ENCODE measurements at places on chromosomes 11 and 22. TPM values are rescaled to one million over a fixed set of nuclear protein-coding genes. Genes with fewer than 3 reads are reported as not detected.
A peak's percentile ranks its signal among the peaks of the same experiment; 100 is the strongest.

GRCh38 chr11:75562836-75563484, 907 bp downstream of the SERPINH1 start:
- DNase-seq = peak; percentile 87

DNA sequence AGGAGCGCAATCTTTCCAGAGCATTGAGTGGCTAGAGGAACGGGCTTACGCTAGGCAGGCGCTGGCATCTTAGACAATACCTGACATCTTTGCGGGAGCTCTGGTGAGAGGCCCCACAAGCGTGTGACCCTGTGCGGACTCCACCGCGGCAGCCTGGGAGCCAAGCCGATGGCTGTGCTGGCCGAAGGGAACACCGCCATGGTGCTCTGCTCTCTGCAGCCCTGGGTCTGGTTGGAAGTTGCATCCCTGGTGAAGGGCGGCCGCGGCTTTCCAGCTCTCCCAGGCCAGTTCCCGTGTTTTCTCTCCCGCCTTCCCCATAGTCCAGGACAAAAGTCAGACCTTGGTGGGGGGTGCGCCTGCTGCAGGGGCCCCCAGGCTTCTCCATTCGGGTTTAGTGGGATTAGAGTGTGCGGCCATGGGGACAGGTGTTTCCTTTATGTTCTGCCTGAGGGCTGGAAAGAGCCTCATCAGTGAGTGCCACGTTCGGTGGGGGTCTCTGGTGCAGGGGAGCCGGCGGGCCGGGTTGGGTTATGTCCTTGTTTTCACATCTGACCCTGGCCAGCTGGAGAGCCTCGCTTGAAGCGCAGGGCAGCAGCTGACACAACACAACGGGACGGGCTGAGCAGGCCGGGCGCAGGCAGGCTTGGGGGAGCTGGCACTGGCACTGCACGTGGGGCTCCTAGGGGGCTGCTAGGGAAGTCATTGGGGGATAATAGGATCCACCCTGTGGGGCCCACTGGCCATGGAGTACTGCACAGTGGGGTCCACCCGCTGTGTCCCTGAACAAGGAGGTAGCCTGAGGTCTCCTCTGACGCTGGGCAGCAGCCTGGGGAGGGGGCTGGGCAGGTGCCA, 94.8 kb downstream of the KCNQ1 start:
- peak; percentile 56 for DNase-seq

GRCh38 chr11:108927791-108928545, 263.1 kb downstream of the DDX10 start:
- no peak for DNase-seq

DNA sequence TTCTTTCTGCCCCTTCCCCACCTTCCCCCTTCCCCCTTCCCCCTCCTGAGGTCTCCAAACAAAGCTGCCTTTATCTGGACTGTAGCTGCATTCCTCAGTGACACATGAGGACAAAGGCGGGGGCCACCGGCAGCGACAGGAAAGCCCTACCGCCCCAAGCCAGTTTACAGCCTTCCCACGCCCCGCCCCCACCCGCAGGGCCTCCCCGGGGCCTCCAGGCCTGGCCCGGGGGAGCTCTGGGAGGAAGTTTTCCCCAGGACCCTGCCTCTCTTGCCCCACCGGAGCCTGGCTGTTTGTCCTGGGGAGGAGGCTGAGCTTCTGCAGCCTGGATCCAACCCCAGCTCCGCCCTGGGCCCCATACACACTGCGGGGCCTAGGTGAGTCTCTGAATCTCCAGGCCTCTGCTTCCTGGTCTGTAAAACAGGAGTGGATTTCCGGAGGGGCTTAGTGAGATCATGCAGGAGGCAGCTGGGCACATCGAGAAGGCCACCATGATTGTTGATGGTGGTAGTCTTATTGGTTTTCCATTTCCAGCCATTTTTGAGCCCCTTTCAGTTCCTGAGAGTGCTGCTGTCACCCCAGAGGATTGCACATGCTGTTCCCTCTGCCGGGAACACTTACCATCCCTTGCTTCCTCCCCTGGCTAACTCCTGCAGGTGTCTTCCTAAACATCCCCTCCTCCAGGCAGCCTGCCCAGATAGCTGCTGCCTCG, 130.7 kb downstream of the MN1 start:
- peak; percentile 91 for DNase-seq

- DNase-seq = no peak
These were observed 68.2 kb downstream of the USP35 start for GRCh38 chr11:78256962-78257361.

DNA sequence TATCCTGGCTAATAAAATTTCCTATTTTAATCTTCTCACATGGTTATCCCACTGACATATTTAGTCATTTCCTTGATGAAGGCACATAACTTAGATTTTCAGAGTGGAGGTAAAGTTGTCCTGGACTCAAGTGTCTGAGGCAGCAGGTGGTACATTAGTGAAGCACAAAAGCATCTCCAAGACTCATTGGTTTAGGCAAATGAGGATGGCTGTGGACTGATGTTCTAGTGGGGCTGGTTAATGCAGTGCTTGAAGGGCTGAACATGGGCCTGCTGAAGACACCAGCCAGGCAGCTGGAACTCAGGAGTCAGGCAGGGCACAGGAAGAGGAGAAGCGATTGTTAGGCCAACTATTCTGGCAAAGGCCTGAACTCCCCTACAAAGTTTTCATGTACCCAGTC, 76.3 kb upstream of the SESN3 start:
- DNase-seq = no peak

GRCh38 chr11:112882494-112883381, 78.5 kb upstream of the NCAM1 start:
- DNase-seq = no peak

DNA sequence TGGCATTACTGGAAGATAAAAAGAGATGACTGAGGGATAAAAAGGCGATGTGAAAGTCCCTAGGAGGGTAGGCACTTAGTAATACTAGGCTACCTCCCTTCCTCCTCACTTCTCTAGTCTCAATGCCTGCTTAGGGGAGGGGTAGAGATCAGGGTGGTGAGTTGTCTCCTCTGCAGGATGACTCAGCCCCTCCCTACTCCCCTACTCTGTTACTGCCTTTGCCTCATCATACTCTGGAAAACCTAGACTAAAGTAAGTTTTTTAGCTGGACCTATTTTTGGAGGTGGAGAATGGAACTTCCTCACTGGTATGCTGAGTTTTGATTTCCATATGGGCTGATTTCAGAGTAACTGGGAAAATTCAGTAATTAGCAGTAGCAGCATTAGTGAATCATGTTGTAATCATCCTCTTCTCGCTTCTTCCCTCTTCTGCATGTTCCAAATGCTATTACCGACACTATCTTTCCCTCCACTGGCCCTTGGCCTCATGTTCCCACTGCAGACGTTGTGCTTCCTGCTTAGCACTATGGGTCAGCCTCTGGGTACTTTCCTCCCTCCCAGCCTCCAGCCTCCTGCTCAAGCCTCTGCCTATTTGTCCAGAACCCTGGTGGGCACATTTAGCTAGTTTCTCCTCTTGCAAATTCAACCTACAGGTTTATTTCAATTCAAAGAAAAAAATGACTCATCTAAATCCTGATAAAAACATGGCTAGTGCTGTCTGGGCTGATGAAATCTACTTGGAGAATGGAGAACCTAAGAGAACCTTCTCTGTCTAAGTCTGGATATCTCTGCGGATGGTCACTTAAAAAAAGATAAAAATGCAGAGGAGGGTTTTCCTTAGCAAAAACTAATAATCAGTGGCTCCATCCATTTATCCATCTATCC, 281.7 kb downstream of the ST3GAL4 start:
- DNase-seq = no peak

GRCh38 chr11:64844330-64845128, at the start of gene CDC42BPG:
Gene CDC42BPG (minus strand): TSS chr11:64844653. CDS start chr11:64844569, 84 bp downstream.
- peak; percentile 100 for DNase-seq

GRCh38 chr11:32325725-32326124, 109.6 kb downstream of the WT1 start:
- DNase-seq = no peak

The ACRV1 gene
- total RNA-seq = not detected

The THY1 gene
- 319 TPM for total RNA-seq

The OR2AT4 gene
- not detected for total RNA-seq

The OR5D16 gene
- not detected for total RNA-seq

All from H7 (cell line).